ENCODE measurements at places on chromosomes 13 and 19.

DNA sequence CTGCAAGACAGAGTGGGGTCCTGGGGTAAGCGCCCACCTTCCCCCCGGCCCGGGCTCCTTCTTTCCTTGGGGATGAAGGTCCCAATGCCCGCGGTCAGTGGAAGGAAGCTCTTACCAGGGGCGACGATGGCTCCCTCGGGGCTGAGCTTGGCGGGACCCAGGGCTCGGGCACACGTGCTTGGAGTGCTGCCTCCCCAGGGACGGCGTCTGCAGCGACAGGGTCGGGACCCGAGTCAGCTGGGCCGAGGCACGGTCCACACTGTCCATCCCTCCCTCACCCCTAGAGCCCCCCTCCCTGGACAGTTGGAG lies 3.5 kb downstream of the JSRP1 start:
- DNase-seq: no peak

DNA sequence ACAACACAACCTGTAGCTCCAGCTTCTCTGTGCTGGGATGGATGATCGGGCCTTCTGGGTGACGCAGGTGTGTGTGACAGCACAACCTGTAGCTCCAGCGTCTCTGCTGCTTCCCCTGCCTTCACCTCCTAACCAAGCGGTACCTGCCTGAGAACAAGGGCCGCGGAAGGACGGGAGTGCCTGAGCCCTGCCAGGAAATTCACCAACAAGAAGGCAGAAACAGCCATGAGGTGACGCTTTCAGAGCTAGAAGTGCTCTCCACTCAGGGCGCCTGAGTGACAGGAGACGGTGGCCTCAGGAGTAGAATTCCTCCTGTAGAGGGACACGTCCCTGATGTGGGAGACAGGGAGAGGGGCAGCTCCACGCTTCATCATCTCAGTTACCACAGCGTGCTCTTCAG lies 17.4 kb downstream of the ZNF331 start:
- DNase-seq: no peak

DNA sequence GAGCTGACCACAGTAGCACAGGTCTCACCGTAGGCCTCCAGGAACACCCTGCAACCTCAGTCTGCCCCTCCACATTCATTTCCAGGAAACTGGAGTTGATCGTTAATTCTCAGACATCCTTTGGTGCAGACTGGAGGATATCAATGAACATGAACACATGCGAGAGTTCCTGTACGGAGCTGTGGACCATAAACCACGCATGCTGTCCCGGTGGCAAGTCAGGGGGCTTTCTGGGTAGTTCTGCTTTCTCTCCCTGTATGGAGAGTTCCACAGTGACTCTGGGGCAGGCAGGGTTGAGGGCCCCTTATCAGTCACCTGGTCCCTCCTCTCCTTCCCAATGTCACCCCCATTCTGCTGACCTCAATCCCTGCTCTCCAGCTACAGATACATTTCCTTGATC lies 55.5 kb upstream of the URI1 start:
- DNase-seq: no peak

DNA sequence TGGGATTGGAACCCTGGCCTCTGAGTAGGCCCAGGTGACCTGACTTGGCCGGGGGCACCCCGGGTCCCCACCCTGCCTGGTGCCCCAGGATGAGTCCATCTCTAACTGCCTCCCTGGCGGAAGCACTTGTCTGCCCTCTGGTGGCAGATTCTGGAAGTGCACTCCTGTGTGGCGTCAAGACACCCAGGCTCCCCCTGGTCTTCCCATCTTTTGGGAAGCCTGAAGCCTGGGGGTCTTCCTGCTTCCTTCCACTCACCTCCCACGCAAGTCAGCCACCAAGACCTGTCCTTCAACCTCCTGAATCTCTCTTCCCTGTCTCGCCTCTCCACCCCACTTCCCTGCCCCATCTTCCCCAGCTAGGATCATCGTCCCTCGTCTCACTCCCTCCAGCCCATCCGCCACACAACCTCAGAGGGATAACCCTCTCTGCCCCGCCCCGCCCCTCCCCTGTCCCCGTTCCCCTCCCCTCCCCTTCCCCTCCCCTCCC lies 7.4 kb downstream of the RABAC1 start:
- peak; percentile 66 for DNase-seq

GRCh38 chr13:100235311-100235901 lies 146.5 kb downstream of the PCCA start:
- DNase-seq: peak; percentile 57

- DNase-seq: no peak
These were observed 290.4 kb downstream of the TSHZ3 start for GRCh38 chr19:31058676-31059340.

DNA sequence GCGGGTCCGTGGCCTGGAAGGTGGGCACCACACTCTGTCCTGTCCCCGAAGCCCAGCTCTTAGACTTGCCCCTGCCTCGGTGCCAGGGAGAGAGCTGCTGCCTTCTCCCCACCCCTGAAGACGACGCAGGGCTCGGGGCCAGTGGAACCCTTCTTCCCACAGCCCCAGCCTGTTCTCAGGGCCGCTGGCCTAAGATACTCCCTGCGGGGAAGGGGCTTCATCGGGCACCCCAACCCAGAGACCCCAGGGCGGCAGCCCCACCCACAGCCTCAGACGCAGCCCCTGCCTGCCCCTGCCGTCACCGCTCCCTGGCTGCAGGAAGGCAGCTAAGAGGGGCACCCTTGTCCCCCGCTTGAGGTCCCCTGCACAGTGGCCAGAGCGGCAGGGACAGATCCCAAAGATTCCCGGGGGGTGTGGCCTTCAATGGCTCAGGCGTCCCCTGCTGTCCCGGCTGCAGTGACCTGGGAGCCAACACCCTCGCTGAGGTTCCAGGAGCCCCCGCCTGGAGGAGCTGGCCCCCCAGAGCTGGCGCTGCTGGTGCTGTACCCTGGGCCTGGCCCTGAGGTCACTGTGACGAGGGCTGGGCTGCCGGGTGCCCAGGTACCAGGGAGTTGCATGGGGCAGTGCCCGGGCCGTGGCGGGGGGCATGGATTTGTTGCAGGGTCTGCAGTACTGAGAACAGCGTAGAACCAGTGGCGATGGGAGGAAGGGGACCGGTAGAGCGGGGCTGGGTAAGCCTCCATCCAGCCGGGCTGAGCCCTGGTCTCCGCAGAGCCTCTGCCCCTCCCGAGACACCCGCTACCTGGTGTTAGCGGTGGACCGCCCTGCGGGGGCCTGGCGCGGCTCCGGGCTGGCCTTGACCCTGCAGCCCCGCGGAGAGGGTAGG lies 1.0 kb downstream of the AMH start:
- DNase-seq: no peak

GRCh38 chr13:110265682-110266430 lies 41.1 kb downstream of the COL4A1 start:
- DNase-seq: no peak

- no peak for DNase-seq
These were observed 26.6 kb downstream of the MCF2L start for GRCh38 chr13:112995395-112996191.

Measured in fibroblast of skin of abdomen (primary cell).